ENCODE measurements at places on chromosomes 3 and 15.

- no peak for DNase-seq
These were observed 20.7 kb downstream of the TCAIM start for GRCh38 chr3:44359146-44359751.

- no peak for DNase-seq
These were observed 185.2 kb downstream of the KLF13 start for GRCh38 chr15:31511707-31512310.

GRCh38 chr3:168659015-168659414 lies 563.3 kb upstream of the GOLIM4 start:
- no peak for DNase-seq

DNA sequence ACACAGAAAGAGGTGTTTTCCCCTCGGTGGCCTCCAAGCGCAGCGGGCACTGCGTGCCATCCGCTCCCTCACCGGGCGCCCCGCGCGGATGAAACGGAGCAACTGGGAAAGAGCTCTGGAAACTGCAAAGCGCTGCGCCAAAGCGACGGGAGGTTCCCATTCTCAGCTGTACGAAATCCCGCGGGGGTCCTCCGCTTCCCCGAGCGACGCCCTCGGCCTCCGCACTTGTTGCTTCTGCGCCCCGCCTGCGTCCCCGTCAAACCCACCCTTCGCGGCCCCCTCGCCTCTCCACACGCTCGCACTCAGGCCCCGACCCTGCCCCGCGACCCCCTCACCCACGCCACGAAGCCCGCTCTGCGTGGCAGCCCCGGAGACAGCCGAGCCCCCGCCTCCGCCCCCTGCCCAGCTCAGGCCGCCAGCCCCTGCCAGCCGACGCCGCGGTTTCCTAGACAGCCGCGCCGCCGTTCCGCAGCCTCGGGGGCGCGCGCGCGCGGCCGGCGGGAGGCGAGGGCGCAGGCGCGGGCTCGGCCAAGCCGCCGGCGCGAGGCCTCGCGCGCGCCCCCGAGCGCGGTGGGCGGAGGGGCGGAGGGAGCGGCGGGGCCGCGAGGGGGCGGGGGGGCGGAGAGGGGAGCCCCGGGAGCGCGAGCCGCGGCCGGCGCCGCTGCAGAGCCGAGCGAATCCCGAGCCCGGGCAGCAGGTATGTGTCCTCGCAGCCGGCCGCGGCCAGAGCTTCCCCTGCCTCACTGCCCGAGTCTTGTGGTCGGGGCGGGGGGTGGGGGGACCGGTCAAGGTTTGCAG lies at the start of gene TMEM266:
TSS of gene TMEM266 (plus strand) at position 666 of the 798 bp plus-strand sequence. CDS start 74,279 bp downstream, outside the sequence.
- DNase-seq: no peak

DNA sequence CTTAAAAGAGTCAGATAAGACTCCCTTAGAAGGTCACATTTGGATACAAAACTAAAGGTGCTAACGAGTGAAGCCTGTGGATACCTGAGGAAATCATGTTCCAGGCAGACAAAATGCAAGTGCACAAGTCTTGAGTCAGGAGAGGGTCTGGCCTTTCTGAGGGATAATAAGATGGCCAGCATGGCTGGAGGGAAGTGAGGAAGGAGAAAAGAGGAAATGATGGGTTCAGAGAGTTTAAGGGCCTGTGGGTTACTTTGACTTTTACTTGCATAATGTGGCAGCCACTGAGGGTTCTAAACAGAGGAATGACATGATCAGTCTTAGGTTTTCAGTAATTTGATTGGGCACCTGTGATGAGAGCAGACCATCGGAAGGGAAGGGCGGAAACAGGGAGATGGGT lies 3.5 kb upstream of the ROPN1B start:
- no peak for DNase-seq

DNA sequence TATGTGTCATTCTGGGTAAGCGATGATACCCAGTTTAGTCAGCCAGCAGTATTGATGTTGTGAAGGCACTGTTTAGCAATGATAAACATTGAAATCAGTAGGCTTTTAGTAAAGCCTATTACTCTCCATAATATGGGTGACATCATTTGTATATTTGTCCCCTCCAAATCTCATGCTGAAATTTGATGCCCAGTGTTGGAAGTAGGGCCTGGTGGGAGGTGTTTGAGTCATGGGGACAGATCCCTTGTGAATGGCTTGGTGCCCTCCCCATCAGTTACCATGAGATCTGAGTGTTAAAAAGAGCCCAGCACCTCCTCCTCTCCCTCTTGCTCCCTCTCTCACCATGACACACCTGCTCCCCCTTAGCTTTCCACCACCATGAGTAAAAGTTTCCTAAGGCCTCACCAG lies 31.4 kb upstream of the FAN1 start:
- peak; percentile 57 for DNase-seq

- no peak for DNase-seq
These were observed 21.6 kb downstream of the SLC6A6 start for GRCh38 chr3:14423963-14424362.

GRCh38 chr3:129343643-129344360 lies 65.1 kb downstream of the HMCES start:
- DNase-seq: no peak

GRCh38 chr3:52388348-52388821 lies 56.5 kb downstream of the SEMA3G start:
- no peak for DNase-seq

DNA sequence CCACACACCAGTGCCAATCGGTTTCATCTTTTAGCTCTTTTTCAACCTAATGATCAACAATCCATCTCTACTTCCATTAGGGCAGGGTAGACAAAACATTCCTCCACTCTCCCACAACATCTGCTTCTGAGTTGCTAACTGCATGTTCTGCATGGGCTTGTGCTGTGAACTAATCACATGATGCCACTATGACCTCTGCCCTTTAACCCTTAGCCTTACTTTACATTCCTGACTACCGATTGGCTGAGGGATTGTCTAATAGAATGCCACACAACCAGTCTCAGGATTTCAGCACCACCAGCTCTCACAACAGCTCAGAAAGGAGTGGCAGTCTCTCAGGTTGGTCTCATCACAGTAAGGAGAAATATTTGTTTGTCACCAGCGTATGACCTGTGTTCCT lies 562.8 kb downstream of the ROBO2 start:
- DNase-seq: no peak
